ENCODE measurements at places on chromosomes 6 and 20.

DNA sequence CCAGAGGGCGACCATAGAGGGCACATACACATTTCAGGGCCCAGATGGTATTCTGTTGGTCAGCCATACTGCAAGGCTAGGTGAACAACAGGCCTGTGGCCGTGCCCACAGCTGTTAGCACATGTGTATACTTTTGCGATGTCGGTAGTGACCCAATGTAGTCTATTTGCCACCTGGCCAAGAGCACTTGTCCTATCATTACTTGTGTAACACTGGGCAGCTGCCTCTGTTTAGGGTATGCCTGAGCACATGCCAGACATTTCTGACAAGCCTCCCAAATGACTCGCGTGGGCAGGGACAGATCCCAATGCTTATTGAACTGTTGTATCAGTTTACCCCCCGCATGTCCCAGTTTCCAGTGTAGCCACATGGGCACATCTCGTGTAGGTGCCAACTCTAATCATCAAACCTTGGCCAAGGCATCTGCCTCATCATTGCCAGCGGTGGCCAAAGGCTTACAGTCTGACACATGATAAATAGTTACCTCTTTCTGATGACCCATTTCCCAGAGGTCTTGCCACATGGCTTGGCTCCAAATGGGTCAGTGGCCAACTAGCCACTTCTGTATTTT is 74.4 kb upstream of the FBXL4 start:
- no peak for DNase-seq

- no peak for DNase-seq
These were observed 393.6 kb downstream of the BTBD3 start for GRCh38 chr20:12311094-12311865.

GRCh38 chr6:121335087-121336008 is 1.1 kb upstream of the TBC1D32 start:
- no peak for DNase-seq

GRCh38 chr6:138258991-138259390 is 40.7 kb upstream of the PBOV1 start:
- DNase-seq = no peak

GRCh38 chr6:39769012-39769411 is 23.2 kb upstream of the DAAM2 start:
- no peak for DNase-seq

- no peak for DNase-seq
These were observed 12.2 kb downstream of the SLC17A9 start for GRCh38 chr20:62964700-62965099.
